ENCODE measurements at places on chromosomes 4 and X.
A peak's percentile ranks its signal among the peaks of the same experiment; 100 is the strongest.

GRCh38 chr4:74610491-74610890, 165.6 kb downstream of the AREG start:
- DNase-seq, result no peak

DNA sequence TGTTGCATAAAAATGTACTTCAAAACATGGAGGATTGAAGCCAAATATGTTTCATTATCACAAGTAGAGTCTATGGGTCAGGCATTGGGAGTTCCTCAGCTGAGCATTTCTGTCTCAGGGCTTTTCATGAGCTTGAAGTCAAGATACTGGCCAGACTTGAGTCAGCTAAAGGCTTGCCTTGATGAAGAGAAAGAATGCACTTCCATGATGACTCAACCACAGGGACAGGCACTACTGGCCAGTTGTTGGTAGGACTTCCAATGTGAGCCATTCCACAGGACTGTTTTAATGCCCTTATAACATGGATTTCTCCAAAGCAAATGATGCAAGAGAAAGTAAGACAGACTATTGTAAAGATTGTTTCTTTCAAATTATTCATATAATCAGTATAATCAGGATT, 895.6 kb downstream of the RAB28 start:
- no peak for DNase-seq

DNA sequence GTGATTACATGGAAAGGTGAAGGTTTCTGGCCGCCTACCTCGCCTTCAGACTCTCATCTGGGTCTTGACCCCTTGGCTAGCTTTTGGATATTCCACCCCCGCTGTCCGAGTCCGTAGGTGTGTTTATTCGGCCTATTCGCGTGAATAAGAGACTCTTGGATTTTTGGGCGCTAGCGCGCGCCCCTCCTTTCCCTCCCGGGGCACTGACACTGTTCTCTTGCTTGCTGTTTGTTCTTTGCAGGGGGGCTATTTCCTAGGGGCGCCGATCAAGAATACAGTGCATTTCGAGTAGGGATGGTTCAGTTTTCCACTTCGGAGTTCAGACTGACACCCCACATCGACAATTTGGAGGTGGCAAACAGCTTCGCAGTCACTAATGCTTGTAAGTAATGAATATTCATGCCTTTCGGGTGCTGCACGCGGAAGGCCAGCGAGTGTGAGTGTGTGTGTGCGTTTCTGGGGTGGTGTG, 932 bp downstream of the GRIA2 start:
- no peak for DNase-seq

DNA sequence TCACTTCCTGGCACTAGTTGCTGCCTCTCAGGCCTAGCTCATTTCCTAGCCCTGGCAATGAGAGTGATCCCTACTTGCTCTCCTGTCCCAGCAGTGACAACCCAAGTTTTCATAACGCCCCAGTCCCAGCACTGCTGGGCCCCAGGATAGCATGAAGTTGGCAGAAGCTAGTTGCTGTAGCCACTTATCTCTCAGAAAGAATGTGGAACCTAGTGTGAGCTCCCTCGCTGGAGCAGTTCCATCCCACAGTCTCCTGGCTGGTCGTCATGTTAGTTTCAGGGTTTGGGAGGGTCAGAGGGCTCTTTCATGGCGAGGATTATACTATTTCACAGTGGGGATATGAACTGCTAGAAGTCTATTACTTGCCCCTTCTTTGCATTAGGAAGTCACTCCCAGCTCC, 5.1 kb downstream of the PF4 start:
- no peak for DNase-seq

DNA sequence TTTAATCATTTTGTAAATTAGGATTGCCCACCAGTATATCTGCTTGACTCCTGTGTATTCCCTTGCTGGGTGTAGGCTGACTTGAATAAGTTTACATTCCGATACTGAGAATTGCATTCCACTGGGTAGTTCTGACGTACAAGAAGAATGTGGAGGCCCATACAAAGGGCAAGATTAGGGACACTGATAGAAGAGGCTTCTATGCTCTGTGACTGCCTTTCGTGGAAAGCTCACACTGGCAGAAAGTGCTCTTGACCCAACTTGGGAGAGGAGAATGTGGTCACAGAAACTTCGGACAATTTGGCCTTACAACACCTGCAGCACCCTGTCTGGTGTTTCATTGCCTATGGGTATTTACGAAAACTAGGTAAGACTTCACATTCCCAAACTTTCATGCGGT, 126.3 kb downstream of the RAPGEF2 start:
- DNase-seq, result peak; percentile 51

- DNase-seq, result no peak
These were observed 109.3 kb downstream of the AFF2 start for GRCh38 chrX:148609515-148610327.

GRCh38 chr4:6917461-6918271, 8.0 kb downstream of the TBC1D14 start:
- DNase-seq, result no peak

DNA sequence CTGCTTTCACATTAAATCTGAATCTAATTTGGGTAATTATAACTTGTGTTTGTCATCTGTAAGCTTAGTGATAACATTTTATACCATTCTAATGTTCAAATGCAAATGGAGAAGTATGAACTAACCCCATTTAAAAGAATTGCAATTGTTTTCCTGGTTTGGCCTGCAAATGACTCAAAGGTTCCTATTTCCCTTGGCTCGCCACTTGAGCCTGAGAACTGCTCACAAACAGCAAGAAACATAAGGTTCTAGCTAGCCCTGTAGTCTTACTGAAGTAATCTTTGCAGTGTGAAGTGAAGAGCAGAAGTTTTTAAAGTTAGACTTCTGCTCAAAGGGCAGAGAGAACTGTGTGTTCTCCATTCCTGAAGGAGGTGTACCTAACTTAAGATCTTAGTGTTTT, 27.2 kb downstream of the UPRT start:
- no peak for DNase-seq

DNA sequence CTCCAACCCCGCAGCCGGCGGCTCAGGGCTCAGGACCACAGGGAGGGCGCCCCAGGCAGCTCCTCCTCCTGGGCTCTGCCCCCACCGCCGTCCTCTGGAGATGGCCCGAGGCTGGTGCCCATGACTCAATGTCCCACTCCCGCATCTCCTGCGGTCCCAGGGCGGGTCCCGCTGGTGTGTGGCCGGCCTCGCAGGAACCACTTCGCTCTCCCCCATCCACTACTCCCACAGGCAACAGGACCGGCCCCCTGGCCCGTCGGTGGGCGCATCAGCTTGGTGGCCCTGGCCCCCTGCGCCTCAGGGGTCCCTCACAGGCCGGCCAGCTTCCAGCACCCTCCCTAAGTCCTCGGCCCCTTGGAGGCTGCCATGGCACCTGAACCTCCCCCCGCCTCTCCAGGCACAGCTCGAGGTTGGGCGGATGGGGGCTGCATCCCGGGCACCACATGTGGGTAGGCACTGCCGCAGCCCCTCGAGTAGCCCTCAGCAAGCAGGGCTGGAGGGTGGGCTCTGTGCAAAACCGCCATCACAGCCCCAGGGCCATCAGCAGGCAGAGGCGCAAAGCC, 22.8 kb upstream of the SPON2 start:
- no peak for DNase-seq

DNA sequence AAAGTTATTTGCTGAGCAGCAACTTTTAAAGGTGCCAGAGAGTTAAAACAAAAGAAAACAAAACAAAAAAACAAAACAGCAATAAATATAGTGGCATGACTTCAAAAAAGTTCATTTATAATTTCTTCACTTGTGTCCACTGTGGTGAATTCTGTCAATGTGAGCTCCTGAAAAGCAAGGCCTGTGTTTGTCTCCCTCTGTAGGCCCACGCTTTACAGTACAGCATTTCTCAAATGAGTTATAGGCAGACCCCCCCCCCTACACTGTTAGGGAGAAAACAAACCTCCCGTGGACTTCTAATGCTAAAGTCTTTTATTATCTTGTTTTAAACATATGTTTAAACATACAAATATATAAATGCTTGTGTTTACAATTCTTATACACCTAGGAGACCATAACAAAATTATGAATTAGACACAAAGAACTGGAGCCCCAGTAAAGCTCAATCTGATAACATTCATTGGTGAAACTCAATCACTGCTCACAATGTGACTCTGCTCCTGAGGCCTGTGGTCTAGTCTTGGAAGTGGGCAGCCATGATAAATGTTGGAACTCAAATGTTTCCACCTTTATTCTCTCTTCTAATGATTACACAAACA, 47.0 kb upstream of the SCOC start:
- peak; percentile 43 for DNase-seq

DNA sequence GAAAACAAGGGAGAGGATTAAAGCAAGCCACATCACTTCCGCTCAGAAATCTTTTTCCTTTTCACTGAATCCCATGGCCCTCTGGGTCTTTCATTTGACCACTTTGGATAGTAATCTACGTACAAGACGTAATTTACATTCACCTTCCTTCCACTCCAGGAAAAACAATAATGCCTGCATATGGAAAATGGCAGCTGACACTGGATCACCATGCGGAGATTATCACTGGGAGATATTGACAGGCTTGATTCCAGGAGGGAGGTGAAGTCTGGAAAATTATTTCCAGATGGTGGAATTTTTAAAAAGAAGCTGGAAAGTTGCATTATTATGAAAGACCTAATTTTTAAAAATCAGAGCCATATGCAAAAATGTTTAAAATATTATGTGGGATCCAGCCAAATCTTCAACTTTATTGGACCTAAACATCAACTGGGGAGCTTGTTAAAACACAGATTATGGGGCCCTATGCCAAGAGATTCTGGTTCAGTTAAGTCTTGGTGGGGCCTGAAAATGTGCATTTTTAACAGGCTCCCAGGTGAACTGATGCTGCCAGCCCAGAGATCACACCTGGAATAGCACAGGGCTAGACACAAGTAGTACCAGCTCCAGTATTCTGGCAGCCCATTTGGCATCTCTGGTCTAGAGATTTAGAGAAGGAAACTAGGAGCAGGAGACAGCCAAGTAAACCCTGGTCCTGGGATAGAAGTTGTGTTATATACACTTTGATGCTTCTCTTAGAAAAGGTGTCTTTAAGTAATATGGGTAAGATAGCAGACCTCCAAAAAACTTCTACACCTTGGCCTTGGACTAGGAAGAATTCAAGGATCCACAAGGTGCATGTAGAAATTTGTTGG, 290.3 kb upstream of the LDB2 start:
- DNase-seq, result no peak

GRCh38 chr4:8260656-8261111, 8.9 kb upstream of the HTRA3 start:
- DNase-seq, result no peak
